ENCODE measurements at places on chromosomes 5 and 9.

GRCh38 chr9:89874351-89875321 is 269.8 kb downstream of the GADD45G start:
- DNase-seq: no peak

DNA sequence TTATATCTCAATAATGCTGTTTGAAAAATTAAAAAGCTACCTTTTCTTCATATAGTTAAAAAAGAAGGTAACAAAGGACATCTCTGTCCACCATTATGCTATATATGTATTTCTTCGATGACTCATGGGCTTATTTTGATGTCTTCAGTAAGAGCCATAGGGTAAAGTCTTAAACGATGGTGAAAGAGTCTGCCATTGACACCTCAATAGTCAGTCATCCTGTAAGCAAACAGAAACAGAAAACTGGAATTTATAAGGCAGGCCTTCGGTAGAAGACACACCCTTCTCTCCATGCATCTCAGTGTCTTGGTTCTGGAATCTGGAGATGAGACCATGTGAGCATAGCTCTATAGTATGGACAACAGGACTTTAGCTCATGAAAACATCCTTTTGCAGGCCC is 87.0 kb upstream of the ZNF462 start:
- no peak for DNase-seq

DNA sequence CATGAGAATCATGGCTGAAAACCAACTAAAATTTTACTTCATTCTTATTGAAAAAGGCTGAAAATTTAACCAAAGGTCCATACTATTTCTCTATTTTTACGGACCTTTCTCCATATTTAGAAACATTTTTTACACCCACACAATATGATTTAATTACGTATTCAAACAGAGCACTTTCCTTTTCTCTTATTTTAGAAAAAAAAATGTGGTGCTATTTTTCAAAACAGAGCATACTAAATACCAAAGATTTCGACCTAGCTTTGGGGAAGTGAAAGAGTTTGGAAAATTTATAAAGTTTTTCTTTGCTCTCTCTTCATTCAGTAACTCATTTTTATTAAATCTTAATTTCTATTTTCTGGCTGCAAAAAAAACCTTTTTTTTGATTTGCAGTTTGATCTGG is 38.1 kb downstream of the RNF145 start:
- DNase-seq: no peak

- no peak for DNase-seq
Observed at GRCh38 chr5:8508231-8508630, 639.3 kb downstream of the MTRR start.

DNA sequence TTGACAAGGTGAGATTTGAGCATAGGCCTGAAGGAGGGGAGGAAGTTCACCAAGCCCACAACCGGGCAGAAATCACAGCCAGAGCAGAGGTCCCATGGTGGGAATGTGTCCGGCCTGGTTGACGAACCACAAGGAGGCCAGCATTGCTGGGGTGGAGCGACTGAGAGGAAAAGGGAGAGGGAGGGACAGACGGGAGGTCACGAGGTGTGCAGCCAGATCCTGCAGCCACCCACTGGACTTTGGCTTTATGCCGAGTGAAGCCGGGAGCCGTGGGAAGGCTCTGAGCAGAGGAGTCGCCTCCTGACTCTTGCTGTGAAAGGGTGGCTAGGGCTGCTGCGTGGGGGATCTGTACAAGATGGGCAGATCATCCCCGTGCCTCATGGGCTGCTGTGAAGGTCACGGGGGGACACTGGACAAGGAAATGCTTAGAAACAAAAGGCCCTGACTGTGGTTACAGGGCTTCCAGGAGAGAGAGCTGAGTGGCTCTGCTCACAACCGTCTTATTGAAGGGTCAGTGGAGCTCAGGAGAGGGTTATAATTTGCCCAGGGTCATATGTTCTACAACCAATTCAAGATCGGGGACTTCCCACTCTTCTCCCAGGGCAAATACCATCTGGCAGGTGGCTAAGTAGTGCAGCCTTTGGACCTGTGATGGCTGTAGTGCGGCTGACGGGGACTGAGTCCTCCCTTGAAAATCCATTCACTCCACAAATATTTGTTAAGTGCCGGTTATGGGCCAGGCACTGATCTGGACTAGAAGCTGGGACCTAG is 15.6 kb upstream of the CD74 start:
- no peak for DNase-seq

- no peak for DNase-seq
Observed at GRCh38 chr9:32502464-32502863, 23.5 kb downstream of the RIGI start.

- DNase-seq: no peak
Observed at GRCh38 chr9:116112236-116112635, 41.4 kb upstream of the PAPPA start.

DNA sequence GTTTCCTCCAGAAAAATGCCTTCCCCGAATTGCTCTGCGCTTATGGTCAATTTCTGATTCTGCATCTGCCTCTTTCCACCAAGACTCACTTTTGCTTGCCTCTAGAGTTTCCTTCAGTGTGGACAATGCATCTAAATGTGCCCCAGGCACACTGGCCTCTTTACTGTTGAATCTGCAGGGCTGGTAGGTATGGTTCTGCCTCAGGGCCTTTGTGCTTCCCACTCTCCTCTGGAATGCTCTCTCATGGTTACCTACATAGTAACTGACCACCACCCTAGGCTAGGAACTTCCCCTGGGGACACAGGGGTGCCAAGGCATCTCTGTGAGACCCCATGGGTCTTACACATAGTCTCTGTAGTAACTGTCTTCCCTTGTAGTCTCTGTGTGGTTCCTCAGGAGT is 1258.6 kb downstream of the CDH12 start:
- DNase-seq: no peak

- DNase-seq: peak; percentile 63
Observed at GRCh38 chr9:127847178-127847510, 7.3 kb downstream of the ENG start.

DNA sequence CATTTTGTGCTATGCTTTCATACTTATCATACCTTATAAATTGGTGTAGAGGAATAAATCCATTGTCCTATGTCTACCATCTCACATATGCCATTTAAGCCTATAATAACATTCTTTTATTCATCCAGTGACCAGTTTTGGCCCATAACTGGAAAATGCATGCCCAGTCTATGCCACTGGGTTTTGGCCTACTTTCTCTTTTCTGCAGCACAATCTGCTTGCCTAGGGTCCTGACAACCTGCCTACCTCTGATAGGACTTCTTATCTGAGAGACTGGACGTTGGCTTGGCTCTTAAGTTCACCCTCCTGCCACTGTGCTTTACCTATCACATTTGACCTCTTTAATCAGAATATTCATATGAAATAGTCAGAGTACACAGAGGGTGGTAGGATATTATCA is 103.0 kb downstream of the PRR16 start:
- DNase-seq: no peak

DNA sequence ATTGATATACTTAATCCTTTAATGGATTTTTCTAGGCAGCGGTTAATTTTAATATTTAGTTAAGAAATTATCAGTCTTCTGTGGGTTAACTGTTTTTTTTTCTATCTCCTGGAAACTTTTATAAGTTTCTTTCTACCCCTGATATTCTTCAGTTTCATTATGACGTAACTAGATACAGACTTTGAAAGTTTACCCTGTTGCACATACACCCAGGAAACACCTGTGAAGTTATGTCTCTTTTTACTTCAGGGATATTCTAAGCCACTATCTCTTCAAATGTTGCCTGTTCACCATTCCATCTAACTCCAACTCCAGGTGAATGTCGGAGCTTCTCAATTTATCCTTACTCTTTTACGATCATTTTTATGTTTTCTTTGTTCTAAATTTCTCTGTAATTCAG is 329.0 kb downstream of the ICE1 start:
- DNase-seq: no peak

DNA sequence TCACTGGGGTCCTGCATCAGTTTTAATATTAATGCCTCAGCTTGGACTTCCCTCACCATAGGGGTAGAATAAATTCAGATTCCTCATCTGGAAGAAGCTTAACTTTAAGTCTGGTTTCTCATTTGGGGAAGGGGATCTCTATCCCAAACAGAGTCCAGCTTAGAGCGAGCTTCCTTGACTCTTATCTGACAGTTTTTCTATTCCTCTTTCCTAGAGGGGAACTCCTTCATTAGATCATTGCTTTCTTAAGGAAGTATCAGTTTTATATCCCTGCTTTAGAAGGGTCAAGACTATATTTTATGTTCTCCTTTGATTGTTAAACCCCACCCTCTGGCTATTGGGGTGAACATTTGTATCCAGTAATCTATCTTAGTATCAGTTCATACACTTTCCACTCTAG is 24.2 kb upstream of the CDC42SE2 start:
- DNase-seq: no peak

DNA sequence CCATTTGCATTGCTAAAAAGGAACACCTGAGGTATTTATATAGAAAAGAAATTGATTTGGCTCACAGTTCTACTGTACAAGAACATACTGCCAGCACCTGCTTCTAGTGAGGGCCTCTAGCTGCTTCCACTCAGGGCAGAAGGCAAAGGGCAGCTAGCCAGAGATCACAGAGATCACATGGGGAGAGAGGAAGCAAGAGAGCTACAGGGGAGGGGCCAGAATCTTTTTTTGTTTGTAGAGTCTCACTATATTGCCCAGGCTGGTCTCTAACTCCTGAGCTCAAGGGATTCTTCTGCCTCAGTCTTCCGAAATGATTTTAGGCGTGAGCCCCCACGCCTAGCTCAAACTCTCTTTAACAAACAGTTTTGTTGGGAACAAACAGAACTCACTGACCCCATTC is 6.1 kb downstream of the SLCO4C1 start:
- DNase-seq: no peak

- DNase-seq: peak; percentile 59
Observed at GRCh38 chr5:75049456-75050351, 2.7 kb downstream of the GCNT4 start.

GRCh38 chr5:148372893-148373292 is 10.9 kb upstream of the FBXO38 start:
- DNase-seq: no peak

- no peak for DNase-seq
Observed at GRCh38 chr5:2525351-2525750, 226.1 kb downstream of the IRX2 start.

- DNase-seq: peak; percentile 84
Observed at GRCh38 chr5:168434001-168434400, 52.3 kb upstream of the RARS1 start.

DNA sequence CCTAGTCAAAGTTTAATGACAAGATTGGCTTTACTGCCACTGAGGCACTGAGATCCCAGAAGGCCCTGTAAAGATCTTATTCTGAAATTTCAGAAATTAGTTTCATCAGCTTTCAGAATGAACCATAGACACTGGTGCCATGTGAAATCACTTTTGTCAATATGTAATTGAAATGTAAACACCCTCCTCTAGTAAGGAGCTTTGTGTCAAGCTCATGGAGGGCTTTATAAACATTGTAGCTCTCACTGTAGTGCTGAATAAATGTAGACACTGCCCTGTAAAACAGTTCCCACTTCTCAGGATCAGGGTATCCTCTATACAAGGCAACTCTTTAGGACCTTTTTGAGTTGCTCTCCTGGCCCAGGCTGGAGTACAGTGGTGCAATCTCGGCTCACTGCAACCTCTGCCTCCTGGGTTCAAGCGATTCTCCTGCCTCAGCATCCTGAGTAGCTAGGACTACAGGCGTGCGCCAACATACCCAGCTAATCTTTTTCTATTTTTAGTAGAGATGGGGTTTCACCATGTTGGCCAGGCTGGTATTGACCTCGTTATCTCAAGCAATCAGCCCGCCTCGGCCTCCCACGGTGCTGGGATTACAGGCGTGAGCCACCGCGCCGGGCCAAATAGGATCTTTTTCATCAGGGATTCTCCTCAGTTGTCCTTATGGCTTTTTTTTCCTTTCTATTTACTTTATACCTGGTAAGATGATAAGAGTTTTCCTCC is 1823.9 kb upstream of the CDH9 start:
- no peak for DNase-seq

DNA sequence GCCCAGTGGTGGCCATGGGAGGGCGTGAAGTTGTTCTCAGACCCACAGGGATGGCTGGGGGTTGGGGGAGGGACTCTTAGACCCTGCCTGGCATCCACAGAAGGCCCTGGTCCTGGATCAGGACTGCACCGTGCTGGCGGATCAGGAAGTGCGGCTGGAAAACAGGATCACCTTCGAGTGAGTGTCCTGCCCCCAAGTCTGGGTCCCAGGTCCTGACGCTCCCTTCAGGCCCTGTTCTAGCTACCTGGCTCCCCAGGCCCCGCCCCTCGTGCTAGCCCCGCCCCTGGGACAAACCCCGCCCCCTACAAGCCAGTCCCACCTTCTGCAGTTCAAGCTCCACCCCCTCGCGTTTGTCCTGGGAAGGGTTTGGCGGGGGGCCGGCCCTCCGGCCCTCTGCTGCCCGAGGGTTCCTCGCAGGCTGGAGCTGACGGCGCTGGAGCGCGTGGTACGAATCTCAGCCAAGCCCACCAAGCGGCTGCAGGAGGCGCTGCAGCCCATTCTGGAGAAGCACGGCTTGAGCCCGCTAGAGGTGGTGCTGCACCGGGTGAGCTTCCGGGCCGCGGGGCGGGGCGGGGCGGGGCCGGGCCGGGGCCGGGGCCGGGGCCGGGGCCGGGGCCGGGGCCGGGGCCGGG is 12.9 kb downstream of the RGS14 start:
- DNase-seq: peak; percentile 73

- peak; percentile 7 for DNase-seq
Observed at GRCh38 chr5:122312591-122313406, 762 bp downstream of the SNCAIP start.

DNA sequence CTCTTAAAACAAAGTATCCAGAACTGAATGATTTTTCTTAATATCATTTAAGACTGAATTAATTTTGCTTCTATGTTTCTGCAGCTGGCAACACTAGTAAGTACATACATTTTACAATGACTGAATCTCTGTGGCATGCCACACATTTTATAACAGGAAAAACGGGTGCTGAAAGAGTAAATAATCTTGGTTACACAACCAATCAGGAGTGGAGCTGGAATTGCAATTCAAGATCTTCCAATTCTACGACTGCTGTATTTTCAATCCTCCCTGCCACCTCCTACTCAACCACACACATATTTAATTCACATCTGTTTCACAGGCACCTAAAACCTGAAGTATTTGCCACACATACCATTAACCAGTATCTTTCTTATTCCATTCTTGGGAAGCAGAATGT is 52.7 kb upstream of the NR5A1 start:
- DNase-seq: no peak

- no peak for DNase-seq
Observed at GRCh38 chr5:160360310-160360709, 10.1 kb downstream of the C1QTNF2 start.

All from SK-N-DZ (cell line).